ENCODE measurements at places on chromosomes 2 and 18. TPM values are rescaled to one million over a fixed set of nuclear protein-coding genes. Genes with fewer than 3 reads are reported as not detected.

DNA sequence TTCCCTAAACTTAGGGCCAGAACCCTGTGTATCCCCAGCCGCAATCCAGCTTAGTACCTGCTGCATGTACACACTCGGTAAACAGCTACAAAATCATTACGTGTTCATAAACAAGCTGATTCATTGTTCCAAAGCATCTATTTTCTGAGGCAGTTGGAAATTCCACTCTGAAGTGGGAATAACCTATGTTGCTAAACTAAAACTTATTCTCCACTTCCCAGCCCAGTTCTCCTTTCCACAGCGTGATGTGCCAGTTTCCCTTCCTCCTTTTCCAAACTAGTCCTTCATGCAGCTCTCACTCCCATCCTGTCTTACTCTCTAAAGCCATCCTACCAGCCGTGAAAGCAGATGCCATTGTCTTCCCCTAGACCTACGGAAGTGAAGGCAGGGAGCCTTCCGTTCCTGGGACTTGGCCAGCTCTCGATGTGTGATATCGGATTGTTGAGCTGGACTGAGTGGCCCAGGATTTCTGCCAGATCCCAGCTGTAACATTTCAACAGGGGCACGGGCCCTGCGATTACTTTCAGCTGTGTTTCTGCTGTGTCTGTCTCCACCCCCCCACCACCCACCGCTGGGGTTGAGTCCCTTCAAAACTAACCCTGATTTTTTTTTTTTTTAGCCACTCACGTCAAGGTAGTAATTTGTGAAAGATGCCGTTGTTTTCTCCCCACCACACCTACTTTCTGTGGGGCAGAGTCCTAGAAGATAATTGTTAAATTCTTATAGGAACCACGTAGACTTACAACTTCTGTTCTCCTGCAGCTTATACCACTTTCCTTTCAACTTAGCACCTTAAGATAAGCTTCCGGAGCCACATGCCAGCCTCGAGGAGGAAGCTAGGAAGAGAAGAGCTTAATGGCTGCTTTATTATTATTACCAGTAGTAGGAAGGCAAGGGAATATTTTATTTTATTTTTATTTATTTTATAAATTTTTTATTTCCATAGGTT, 100.9 kb downstream of the CRIM1 start:
- no peak for DNase-seq

DNA sequence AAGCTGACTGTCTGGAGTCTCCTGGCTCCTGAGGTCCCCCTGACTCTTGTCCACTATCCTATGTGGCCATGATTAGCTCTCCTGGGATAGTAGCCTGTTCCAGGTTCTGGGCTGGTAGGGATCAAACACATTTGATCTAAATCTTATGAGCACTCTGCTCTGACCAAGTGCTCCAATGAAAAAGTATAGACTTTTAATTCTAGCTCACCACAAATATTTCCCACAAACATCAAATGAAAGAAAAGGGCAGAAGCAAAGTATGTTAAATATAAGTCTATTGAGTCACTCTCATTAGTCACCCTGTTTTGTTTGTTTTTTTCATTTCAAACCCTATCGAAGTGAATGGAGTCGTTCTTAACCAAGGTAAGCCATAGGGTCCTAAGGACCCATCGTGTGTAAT, 39.7 kb upstream of the NEDD4L start:
- DNase-seq, result peak; percentile 92

- no peak for DNase-seq
Measured at GRCh38 chr2:196439760-196440159, 199.8 kb upstream of the CCDC150 start.

Gene TMEM163
- total RNA-seq, result 0.12 TPM

Gene LPIN2
- 9.8 TPM for total RNA-seq

Data from PC-3 (cell line).